ENCODE measurements at places on chromosomes 1 and 21.
A peak's percentile ranks its signal among the peaks of the same experiment; 100 is the strongest.

DNA sequence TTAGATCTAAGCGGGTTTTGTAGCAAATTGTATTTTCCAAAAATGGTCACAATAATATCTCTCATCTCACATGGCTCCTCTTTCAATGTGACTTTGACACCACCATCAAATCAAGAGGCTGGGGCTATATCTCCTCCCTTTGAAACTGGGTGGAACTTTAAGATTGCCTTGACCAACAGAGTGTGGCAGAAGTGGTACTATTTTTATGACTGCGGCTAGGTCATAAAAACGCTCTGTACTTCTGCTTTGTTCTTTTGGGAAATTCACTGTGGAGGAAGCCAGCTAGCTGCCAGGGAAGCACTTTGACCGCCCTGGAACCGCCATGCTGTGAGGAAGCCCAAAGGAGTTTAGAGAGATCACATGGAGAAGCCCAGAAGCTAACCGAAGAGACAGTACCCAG is 50.7 kb upstream of the ACOT11 start:
- no peak for DNase-seq

- DNase-seq: no peak
Observed at GRCh38 chr1:226403201-226404034, 4.5 kb downstream of the PARP1 start.

DNA sequence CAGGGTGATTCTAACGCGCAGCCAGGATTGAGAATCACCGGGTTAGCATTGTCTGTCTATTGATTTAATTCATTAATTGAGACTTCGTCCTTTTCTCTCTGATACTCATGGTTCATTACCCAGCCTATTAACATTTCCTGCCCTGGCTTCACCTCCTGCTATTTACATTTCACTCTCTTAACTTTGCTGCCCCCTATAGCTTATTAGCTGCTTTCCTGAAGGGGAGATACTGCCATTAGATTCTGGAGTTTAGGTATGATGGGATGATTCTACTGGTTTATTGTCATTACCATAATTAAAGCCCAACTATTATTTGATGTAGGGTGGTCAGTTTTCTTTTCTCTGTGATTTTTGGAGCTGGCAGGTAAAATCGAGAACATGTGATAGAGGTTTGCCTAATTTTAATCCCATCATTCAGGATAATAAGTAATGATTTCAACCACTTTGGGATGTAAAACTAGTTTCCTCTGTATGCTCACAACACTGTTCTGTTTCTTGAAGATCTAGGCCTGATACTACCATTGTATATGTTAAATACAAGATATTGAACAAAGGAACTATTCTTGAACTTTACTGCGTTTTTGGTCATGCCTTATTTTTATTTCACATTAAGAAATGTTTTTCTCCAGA is 6.4 kb downstream of the PPP2R5A start:
- peak; percentile 78 for DNase-seq

DNA sequence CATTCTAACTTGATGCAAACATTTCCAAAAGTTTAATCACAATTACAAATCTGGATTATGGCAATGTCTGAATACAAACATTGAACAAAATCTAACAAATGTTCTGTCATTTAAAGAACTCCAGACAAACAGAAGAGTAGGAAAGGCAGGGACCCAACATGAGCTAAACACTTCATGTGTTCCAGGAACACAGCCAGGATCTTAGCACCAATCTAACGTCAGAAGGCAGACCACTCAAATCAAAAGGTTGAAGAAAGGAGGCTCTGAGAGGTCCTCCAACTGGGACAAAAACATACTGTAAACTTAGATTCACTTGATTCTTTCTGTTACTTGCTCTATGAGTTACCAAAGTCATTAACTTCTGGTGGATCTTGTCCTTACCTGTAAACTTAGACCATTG is 374.0 kb downstream of the NEGR1 start:
- DNase-seq: no peak

DNA sequence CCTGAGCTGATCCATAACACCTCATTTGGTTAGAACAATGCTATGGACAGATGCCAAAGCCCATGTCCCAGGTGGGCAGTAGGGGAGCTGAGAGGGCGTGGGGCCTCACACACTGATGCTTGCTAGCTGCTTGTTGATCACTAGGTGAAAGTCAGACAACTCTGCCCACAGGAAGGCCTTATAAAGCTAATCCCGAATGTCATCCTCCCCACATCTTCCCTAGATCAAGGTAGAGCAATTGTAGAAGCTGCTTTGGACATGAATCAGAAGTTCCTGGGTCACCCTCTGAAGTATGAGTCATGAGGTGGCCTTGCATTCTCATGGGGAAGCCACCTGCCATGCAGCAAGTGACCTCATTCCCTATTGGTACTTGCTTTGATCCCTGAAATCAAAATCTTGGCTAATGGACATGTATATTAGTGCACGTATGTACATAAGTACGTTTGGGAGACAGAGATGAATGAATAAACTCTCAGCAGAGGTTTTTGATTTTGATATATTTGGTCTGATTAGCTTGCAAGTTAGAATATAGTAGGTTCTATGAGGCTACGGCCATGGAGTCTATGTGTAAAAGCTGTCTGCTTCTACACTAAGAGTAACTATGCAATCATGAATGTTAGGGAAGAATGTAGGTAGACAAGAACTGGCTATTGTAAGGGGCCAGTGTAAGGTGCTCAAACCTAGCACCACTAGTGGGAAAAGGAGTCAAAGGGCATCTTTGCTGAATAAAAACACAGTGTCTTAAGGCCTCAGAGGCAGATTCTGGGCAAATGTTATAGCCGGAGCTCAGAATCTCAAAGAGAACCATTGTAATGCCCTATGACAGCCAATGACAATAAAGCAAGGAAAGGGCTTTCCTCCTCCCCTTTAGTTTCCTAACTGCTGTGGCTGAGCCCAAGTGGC is 52.6 kb downstream of the ABCA4 start:
- DNase-seq: peak; percentile 29

DNA sequence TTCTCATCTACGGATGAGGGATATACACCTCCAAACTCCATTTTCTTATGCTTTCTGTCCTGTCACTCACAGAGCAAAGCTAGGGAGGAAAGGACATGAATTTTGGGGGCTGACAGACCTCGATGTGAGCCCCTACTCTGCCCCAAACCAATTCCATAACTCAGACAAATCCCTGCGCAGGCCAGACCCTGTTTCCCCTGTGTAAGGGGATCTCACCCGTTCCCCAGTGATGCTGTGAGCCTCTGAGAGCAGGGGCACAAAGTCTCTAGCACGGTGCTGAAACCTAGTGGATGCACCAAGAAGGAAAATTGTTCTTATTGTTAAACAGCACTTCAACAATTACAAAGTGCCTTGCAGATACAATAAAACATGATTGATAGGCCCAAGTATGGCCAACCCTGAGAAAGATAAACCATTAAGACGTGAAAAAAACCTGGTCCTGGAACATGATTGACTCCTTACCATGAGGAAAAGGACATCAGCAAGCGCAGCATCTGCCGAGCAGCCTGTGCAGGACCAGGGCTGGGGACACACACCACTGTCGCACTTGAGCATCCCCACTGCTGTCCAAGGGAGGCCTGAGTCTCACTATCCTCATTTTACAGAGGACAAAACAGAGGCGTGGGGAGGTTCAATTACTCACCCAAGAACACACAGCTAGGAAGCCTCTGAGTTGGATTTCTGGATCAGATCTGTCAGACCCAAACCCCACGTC is 137.8 kb downstream of the GLIS1 start:
- no peak for DNase-seq

DNA sequence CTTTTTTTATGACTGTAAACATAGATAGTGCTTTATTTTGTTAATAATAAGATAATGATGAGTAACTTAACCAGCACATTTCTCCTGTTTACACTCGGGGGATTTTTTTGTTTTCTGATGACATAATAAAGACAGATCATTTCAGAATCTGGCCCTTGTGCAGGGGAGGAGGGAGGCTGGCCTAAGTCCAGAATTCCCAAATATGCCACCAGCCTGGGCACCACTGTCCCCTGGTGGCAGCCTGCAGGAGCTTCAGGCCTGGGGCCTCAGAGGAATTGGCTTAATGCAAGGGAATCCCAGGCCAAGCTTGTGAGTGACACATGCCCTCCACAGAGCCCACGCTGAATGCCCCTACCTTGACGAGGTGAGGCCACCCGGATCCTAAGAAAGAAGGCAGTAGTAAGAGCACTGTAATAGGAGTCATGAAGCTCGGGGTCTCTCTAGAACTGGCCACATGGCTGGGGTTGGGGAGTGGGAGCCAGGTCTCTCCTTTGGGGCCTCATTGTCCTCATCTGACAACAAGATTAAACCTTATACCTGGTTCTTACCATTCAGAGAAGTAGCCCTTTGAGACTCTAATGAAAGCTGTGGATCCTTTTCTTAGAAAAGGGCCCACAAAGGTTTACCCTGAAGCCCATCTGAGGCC is 24.1 kb downstream of the ETNK2 start:
- peak; percentile 66 for DNase-seq

- no peak for DNase-seq
Observed at GRCh38 chr1:2317230-2318065, 73.9 kb downstream of the MORN1 start.

DNA sequence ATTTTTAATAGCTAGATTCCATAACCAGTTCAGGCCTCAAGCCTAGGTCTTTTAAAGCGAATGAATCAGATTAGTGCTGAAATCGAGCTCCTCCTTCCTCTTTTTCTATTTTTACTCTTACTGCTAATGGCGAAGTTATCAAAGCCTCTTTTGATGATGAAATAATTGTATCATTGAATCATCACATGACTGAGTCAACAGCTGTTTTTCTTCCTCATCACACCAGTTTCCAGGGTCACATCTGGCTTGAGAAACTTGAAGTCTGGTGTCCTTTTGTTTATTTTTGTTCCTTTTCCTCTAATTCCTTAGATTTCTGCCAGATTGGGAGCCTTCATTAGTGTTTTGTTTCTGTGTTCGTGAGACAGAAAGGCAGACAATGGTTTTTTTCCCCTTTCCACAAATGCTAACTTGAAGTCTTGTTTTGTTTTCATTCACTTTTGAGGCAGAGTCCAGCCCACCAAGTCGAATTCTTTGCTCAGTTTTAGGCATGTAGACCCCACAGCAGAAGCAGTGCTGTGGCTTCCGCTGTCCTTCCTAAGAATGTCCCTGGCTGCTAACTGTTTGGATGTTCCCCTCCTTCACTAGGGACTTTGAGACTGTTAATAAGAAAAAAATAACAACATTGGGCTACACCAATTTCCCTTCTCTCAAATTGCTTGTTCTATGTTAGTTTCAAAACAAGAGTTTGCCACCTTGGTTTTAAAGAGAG is 51.9 kb upstream of the FMOD start:
- no peak for DNase-seq

DNA sequence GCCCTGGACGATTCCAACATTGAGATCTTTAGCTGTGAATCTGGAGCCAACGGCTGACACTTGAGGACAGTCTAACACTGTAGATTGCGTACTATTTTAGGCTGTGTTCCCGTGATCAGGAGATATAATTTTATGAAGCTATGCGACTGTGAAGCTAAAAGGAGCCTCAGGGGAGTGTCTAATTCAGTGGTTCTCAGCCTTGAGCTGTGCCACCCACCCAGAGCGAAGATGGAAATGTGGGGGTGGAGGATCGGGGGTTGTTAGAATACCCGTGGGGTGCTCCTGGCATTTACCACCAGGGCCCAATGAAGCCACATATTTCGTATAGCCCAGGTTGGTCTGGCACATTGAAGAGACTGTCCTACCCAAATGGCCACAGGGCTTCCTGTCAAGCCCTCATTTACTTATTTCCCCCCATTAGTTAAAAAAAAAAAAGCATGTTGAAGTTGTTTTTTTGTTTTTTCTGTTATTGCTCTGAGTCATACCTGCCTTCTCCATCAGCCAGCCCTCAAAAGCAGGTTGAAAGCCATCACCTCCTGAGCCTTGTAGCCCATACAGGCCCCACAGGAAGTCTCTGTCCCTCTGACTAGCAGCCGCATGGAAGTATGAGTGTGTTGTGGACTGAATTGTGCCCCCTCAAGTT is 141.7 kb downstream of the GALNT2 start:
- DNase-seq: no peak

DNA sequence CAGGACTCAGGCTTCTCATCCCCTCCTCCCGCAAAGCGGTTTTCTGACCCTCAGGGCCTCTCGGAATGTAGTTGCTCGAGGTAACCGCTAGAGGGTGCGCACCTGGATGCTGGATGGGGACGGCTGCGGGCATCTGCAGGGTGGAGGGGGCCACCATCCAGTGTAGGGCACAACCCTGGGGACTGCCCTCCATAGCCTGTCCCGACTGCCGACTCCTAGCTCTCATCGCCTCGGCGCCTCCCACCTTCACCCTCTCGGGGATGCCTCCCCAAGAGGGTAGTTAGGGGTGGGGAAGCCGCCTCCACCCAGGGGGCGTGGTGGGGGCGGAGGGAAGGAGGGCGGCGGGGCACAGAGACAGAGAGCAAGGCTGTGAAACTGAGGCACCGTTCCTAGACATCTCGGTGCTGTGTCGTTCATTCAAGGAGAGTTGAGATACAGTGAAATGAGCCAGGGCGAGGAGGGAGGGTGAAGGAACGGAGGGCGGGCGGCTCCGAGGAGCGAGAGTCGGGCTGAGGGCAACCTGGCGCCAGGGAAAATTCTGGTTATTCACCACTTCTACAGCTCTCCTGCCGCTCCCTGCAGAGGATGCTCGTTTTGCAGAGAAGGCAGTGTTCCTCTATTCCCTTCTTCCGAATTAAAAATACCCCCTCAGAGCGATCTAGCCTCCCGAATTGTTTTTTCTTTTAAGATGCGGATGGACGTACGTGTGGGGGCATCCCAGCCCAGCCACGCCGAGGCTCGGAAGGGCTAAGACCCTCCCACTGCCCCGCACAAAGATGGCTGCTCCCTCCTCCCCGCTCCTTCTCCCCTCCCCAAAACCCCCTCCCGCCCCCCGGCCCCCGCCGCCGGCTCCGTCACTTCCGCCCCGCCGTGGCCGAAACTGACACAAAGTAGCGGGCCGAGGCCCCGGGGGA is at the start of gene ATP8B2:
Gene ATP8B2 (plus strand): TSS at position 857 of the 914 bp plus-strand sequence. CDS start 2,617 bp downstream, outside the sequence.
- peak; percentile 69 for DNase-seq

DNA sequence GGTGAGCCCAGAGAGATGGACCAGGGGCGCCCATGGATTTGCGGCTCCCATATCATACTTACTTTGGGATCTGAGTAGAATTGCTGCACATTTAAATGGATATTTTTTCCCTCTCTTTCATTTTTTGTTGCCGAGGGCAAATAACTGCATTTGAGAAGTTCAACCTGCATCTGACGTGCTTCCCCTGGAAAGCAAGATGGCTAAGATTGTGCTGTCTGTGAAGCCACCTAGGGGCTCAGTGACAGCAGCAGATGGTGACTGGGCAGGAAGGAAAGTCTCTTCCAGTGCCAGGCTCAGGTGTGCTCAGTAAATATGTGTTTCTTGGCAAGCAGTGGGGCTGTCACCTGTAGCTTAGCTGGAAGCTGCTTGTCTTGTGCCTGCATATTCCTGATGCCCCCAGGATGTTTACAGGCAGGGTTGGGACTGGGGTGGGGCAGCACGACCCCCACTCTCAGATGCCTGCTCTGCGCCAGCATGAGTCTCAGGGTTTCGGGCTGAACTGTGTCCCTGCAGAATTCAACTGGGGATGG is 59.8 kb upstream of the ETV3 start:
- peak; percentile 8 for DNase-seq

- no peak for DNase-seq
Observed at GRCh38 chr1:228972576-228972975, 237.3 kb downstream of the RHOU start.

GRCh38 chr1:151728151-151729054 is 7.1 kb downstream of the RIIAD1 start:
- DNase-seq: no peak

GRCh38 chr21:45080232-45080631 is 5.9 kb downstream of the ADARB1 start:
- DNase-seq: no peak

Data from small intestine (tissue), 16 donors.